ENCODE measurements at places on chromosomes 2 and 18.

DNA sequence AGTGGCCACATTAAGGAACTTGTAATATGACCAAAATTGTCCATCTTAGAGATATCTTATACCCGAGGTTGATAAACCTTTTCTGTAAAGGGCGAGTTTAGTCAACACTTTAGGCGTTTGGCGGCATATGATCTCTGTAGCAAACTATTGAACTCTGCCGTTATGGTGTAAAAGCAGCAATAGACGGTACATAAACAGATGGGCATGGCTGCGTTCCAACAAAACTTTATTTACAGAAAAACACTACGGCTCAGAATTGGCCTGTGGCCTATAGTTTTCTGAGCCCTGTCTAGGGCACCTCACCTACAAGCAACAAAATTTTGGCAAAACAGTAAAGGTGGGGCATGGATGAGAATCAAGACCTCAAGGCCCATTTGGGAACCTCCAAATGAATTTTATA is 121.9 kb upstream of the HAAO start:
- no peak for DNase-seq

- peak; percentile 60 for DNase-seq
Observed at GRCh38 chr2:74577448-74577847, 22.9 kb downstream of the DOK1 start.

DNA sequence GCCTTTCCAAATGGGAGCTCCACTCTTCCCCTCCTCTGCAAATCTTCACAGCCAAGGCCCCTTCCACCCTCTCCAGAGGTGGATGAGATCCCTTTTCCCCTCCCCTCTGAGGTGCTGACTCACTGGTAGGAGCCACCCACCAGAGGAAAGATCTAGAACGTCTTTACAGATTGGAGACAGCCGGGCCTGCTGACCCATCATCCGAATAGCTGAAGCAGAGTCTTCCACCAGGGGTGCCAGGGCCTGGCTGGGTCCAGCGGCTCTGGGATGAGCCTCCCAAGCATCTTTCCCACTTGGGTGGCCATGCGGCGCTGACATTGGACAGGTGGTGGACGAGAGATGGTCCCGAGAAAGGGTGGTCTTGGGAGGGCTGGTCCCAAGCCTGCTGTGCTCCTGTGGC is 9.0 kb downstream of the ERFE start:
- no peak for DNase-seq

GRCh38 chr18:23194155-23194996 is 59.1 kb downstream of the CABLES1 start:
- DNase-seq = peak; percentile 39

- no peak for DNase-seq
Observed at GRCh38 chr2:128501700-128502099, 183.0 kb upstream of the HS6ST1 start.

DNA sequence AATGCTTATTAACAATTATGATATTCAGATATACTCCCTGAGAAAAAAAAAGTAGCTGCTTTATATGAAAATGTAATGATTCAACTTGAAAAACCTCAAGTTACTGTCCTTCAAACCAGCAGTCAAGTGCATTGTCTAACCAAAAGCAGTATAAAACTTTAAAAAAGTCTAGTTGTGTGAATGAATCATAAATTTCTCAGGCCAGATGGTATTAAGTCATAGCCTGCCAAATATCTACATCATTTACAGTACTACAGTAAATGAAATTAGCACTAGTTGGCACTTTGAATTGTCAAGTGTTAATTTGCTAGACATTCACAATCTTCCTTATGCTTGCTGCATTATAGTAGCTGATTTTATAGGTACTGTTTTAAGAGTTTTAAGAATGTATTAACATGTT is 85.9 kb downstream of the CBLN2 start:
- no peak for DNase-seq
